ENCODE measurements at places on chromosomes 7 and 10.
A peak's percentile ranks its signal among the peaks of the same experiment; 100 is the strongest.

GRCh38 chr7:44990109-44991023 lies 9.6 kb upstream of the CCM2 start:
- DNase-seq, result no peak

DNA sequence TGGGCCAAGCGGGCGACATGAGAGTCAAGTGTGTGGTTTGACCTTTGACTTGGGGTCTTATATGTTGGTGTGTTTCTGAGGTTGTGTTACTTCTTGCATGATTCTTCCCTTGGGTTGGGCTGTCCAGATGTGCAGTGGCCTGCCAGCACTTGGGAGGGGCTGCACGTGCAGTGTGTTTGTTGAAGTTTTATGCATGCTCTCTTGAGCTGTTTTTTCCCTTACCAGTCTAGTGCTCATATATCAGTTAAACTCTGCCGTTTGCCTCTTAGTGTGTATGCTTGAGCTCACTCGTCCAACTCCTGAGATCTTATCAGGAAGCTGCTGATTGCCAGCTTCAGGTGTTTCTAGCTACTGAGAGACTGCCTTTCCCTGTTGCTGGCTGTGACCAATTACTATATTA lies 23.1 kb downstream of the SP4 start:
- DNase-seq, result no peak

DNA sequence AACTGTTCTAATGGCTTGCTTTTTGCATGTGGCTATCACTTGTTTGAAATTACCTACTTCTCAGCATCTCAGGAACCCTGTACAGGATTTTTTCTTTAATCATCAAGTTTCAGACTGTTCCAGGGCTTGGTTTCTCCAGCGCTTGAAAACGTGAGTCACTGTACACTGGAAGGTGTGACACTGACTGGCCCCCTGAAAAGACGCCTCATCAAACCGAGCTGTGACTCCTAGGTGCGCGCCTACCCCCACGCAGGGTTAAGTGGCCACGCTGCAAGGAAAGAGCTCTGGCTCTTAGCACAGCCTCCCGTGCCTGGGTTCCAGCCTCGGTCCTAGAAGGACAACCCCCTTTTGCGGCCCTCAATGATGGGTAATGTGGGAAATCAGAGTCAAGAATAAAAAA lies 81.0 kb downstream of the EBF3 start:
- no peak for DNase-seq

DNA sequence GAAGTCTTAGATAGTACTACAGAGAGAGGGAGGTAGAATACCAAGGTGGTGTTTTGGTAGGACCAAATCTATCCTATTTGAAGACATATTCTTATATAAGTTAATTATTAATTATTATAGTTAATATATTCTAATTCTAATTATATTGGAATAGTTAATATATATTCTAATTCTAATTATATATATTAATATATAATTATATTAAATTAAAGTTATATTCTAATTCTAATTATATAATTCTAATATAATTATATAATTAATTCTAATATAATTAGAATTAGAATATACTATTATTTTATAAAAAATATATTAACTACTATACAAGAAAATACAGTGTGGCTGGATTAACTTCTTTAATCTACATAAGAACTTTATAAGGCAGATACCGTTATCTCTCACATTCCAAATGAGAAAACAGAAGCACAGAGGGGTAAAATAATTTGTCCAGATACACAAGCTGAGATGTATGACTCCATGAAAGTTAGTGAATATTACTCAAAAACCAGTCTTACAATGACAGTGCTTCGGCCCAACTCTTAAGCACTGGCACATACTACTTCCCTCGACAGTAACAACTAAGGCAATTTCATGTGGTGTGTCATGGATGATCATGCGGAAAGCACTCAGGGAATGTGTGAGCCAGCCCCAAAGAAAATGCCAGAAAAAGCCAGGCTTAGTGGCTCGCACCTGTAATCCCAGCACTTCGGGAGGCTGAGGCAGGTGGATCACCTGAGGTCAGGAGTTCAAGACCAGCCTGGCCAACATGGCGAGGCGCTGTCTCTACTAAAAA lies 42.6 kb downstream of the TYW1B start:
- DNase-seq, result peak; percentile 67

- DNase-seq, result no peak
Observed at GRCh38 chr7:38541440-38541839, 89.7 kb downstream of the AMPH start.

- peak; percentile 63 for DNase-seq
Observed at GRCh38 chr10:97640868-97641811, 669 bp downstream of the PI4K2A start.

GRCh38 chr10:128065881-128066534 lies 60.2 kb downstream of the MKI67 start:
- DNase-seq, result no peak
